Gastroesophageal sphincter (tissue), 4 donors: ENCODE measurements at places on chromosomes 11 and 22. TPM values are rescaled to one million over a fixed set of nuclear protein-coding genes. Genes with fewer than 3 reads are reported as not detected.

The SNX32 gene
- total RNA-seq = not detected

DNA sequence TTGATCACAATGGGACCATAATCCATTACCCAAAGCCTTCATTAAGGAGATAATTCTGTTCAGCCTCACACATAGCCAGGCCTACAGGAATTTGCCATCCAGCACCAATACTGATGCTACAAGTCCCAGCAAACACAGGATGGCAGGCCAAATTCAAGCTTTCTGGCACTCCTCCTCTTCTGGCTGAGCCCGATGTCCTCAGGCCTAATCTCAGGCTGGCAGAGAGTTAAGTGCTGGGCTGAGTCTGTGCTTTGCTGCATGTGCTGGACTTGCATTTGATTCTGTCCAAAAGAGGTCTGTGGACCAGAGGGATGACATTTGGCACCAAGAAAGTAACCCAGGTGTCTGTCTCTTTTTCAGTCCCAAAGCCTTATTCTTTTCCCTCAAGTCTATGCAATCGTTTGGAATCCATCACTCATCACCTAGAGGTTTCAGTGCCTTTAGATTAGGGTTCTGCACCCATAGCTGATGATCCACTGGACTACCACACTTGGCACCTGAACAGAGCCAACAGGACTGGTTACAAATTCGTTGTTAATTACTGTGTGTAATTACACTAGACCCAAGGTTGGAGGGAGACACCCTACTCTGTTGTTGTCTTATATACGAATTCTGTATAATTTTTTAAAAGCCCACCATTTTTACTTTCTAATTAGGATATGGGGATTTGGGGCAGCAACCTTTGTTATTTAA lies 19.4 kb upstream of the LIN7C start:
- H3K36me3 ChIP-seq = no peaks in the 10 kb centered on the region
- ATAC-seq = no peak
- H3K27me3 ChIP-seq = no peaks in the 10 kb centered on the region
- H3K27ac ChIP-seq = no peak overlapping the region

- no peaks in the 10 kb centered on the region for H3K36me3 ChIP-seq
- no peak overlapping the region for H3K4me3 ChIP-seq
- ATAC-seq = no peak
- no peaks in the 10 kb centered on the region for H3K27me3 ChIP-seq
- peaks cover 17% of the 10 kb centered on the region for H3K4me1 ChIP-seq
Observed at GRCh38 chr11:84724256-84724655, 902.9 kb downstream of the DLG2 start.

DNA sequence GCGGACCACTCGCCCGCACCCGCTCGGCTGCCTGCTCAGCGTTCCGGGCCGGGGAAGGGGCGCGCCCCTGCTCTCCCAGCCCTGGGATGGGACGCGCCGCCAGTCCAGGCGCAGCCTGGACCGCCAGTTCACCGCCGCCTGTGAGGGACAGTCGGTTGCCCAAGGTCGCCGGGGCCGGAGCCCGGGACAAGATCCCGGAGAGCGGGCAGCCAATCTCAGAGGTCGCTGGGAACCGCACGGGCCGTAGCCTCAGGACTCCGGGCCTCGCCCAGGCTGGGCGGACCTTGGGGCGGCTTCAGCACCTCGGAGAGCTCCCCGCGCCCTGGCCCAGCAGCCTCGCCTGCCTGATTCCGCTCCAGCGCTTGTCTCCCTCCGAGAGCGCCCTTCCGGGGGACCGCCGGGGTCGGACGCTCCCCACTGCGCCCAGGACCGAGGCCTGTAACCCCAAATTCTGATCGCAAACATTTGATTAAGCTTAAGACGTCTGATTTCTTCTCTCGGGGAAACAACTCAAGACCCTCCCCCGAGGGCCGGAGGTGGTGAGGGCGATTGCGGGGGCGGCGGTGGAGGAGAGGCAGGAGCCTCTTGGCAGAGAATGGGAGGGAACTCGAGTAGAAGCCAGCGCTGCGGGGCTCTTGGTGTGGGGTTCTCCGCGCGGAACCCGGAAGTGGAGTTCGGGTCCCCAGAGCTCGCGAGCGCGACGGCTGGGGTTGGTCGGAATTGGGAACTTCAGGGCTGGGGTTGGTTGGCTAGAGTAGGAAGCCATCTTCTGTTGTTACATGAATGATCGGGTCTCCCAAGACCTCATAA lies 1.1 kb upstream of the CHRM4 start:
- H3K4me1 ChIP-seq = no peaks in the 10 kb centered on the region
- ATAC-seq = peak; percentile 92
- peaks cover 57% of the 10 kb centered on the region for H3K27me3 ChIP-seq

The CDC42EP1 gene
- 19.6 TPM for total RNA-seq

The DGAT2 gene
- 14.4 TPM for total RNA-seq

The SLC1A2 gene
- 1.5 TPM for total RNA-seq
